Urinary bladder (tissue), 4 donors: ENCODE measurements at places on chromosomes 1 and 21. TPM values are rescaled to one million over a fixed set of nuclear protein-coding genes. Genes with fewer than 3 reads are reported as not detected.

Gene OR6N1
- not detected for total RNA-seq

Gene LINGO4
- 0.16 TPM for total RNA-seq

Gene RNF186
- total RNA-seq: not detected

Gene HAO2
- 0.16 TPM for total RNA-seq

Gene SPRR4
- not detected for total RNA-seq

Gene C4BPA
- 0.95 TPM for total RNA-seq

Gene C1QA
- total RNA-seq: 41.5 TPM

Gene KLHDC7A
- 3.3 TPM for total RNA-seq

Gene GSTM1
- total RNA-seq: not detected

Gene PPFIA4
- total RNA-seq: 6.5 TPM

Gene ANGPTL3
- total RNA-seq: not detected

Gene HMCN1
- total RNA-seq: 36.9 TPM

Gene PAQR6
- 0.79 TPM for total RNA-seq
